ENCODE measurements at places on chromosomes 4 and X. TPM values are rescaled to one million over a fixed set of nuclear protein-coding genes. Genes with fewer than 3 reads are reported as not detected.

- no peak for DNase-seq
These were observed 56.2 kb upstream of the GPRIN3 start for GRCh38 chr4:89363786-89364185.

DNA sequence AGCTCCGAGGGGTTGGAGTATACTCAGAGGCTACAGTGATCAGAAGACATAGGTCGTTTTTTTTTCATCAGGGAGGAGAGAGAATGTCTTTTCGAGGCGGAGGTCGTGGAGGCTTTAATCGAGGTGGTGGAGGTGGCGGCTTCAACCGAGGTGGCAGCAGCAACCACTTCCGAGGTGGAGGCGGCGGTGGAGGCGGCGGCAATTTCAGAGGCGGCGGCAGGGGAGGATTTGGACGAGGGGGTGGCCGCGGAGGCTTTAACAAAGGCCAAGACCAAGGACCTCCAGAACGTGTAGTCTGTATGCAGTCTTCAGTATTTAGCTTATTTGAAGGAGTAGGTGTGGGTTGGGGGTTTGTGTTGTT, 500 bp downstream of the GAR1 start:
- no peak for DNase-seq

- no peak for DNase-seq
These were observed 287.4 kb downstream of the TECRL start for GRCh38 chr4:64121803-64122202.

Gene USP51
- 13.9 TPM for polyA plus RNA-seq

GRCh38 chr4:149031399-149031798, 589.2 kb upstream of the NR3C2 start:
- DNase-seq = no peak

DNA sequence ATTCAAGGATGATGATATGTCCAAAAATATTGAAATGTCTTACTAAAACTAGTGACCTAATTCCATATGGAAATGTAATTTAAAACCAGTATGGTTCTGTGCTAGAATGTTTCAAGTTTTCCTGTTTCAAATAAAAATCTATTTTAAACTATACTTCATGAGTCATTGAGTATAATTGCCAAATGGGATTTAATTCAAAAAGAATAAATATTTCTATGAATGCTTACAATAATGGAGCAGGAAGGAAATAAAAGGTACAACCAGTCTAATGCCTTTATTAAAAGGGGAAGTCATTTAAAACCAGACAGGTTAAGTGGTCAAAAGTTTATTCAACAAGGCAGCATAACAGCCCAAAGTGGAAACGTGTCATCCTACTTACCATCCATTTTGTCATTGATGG, 2347.1 kb downstream of the PCDH7 start:
- no peak for DNase-seq

- DNase-seq = no peak
These were observed 52.8 kb upstream of the PSAPL1 start for GRCh38 chr4:7487502-7487901.

Gene BST1
- polyA plus RNA-seq = 15.1 TPM

Gene TEC
- 5.5 TPM for polyA plus RNA-seq

DNA sequence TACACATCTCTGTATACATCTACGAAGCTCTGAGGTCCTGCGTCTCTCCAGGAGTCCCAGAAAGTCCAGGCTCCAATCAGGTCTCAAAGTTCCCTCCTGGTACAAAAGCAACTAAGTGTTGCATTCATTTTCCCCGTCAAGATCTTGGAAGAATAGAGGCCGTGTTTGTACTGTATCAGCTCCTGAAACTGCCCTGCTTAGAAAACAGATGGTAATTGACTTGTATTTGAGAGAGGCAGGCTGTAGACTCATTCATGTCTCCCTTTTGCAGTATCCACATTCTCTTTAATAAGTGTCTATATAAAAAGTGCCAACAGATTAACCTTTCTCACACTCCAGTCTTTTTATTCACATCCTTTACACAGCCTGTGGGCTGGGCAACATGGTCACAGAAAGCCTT, 91.7 kb downstream of the HPGD start:
- DNase-seq = no peak

Gene HAND2
- not detected for polyA plus RNA-seq

Gene KCNIP4
- polyA plus RNA-seq = 13.0 TPM

Gene TMSB15C
- polyA plus RNA-seq = 19.6 TPM

DNA sequence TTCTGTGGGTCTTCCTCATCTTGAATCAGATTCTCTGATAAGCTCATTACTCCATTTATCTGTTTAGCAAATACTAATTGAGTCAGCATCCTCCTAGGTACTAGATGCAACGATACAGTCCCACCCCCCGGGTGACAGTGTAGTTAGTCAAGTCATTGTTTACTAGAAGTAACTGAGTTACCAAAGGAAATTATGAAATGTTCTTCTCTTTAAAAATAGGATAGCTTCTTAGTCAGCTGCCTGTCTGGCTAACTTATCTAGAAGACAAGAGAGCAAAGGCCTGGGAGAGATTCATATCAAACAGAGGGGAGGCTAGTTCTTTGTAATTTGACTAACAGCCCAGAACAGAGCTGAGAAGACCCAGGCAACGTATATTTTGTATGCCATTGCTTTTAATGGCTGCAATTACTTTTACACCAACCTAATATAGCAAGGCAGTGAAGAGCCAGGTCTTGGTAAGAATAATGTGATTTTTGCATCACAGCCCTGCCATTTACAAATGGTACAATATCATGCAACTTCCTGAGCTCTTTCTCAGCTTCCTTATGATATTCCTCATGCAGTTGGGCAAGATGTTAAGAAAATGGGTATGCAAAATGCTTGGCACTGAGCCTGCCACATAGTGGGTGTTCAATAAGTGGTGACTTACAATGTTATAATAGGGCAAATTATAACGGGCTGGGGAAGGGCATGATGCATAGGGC, 149.9 kb downstream of the CHIC2 start:
- no peak for DNase-seq

DNA sequence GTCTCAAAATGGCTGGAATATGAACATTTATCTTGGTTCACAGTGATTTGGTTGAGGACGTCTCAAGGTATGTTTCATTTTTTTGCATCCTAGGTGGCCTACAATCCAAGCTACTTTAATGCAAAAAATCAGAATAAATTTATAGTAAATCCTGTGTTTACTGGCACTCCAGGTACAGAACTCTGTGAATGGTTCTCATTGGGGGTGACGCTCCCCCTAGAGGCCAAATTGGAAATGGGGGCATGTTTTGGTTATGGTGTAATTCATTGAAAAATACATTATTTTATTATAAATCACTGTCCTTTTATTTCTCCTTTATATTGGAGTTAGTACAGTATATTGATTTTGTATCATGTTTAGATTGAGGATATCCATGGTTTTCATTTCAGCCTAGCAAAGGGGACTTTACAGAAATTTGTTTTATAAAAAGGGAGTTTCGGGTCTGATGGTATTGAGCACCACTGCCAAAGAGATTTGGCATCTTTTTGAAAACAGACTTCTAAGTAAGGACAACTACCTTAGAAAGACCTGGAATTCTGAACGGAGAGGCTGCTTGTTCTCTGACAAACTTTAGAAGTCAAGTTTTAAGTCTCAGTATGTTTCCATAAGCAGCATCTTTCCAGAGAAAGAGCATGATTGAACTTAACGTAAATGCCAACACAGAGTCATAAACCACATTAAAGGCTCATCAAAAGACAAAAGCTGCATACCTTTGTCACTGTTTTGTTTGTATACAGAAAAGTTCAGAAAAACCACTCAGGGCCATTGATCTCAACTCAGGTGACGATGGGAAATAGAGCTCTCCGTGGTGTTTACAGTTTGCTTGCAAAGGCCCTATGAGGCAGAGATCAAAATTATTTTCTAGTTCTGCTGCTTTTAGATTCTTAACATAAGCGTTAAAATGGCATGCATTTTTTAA, 19.4 kb downstream of the MTM1 start:
- DNase-seq = peak; percentile 17

DNA sequence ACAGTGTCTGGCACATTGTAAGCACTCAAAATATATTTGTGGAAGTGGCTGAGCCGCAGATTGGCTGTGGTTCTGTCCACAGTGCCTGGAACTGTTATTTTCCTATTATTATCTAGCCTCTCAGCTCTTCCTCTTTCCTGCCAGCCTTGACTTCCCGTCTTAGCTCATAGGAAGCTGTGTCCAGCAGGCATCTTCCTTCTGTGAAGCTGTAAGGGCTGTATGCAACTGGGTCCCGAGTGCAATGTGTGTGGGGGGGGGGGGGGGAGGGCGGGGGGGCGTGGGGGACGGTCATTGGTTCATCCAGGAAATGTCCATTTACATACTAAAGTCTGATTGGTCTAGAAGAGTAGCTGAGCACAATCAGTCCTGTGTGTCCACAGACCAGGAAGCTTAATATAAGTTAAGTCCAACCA, 210.7 kb downstream of the PDGFRA start:
- DNase-seq = no peak

GRCh38 chrX:1909419-1910206, 294.8 kb downstream of the ASMT start:
- DNase-seq = no peak

Gene FHIP1A
- polyA plus RNA-seq = 6.7 TPM

- peak; percentile 70 for DNase-seq
These were observed at the start of gene PRDM5 for GRCh38 chr4:120922381-120923206. Gene PRDM5 (minus strand): TSS chr4:120922726. CDS start chr4:120922608, 118 bp downstream.

- DNase-seq = no peak
These were observed 10.3 kb downstream of the AFAP1 start for GRCh38 chr4:7929118-7929951.

- no peak for DNase-seq
These were observed 21.0 kb downstream of the MSX1 start for GRCh38 chr4:4880492-4880891.

DNA sequence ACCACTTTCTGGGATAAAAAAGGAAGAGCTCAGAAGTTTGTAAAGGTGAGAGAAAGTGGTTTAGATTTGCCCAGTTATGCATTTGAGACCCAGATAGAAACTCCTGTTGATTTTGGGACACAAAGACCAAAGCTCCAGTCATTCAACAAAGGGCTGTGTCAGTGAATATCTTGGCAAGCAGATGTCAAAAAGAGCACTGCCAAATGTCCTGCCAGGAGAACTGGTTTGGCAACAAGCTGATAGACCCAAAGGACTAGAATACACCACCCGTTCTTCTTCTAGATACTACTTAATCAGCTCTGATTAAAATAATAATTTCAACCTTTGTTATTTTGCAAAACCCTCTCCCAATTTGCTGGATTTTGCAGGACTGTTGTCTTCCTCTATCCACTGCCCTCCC, 121.4 kb downstream of the NHS start:
- DNase-seq = no peak

Gene PABPC1L2A
- polyA plus RNA-seq = not detected

- DNase-seq = no peak
These were observed 6.3 kb downstream of the MEPE start for GRCh38 chr4:87838890-87839591.

GRCh38 chrX:23383411-23383810, 48.8 kb downstream of the PTCHD1 start:
- DNase-seq = no peak

DNA sequence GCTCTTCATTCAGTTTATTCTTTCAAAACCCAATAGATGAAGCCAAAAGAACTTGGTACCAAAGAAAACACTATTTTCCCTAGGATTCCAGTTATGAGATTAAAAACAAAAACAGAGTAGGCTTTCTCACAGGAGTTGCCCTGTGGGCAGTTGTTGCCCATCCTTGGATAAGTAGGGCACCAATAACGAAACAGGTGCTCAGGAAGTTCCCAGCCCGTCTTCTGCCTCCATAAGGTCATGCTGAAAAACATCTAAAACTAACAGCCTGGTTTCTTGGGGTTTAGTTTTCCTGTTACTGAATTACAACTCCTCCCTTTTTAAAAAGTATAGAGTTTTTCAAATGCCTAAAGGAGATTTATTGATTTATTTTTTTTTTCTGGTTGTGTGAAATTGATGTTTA, 14.7 kb downstream of the TSPAN5 start:
- no peak for DNase-seq

DNA sequence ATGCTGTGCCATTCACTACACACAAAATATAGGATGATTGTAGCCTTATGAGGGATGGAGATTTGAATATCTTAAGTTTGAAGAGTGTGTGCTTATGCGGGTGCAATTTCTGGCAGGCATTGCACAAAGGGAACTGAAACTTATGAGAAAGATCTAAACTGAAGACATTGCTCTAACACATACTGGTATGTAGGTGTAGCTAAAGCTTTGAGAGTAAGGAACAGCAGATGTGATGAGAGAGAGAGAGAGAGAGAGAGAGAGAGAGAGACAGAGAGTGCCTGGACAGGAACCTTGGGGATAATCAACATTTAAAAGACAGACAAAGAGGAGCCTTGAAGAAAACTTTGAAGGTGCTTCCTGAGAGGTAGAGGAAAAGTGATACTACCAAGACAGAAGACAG, 379.7 kb downstream of the SPRY1 start:
- no peak for DNase-seq

Gene TACR3
- polyA plus RNA-seq = 2.6 TPM

GRCh38 chr4:71634364-71634763, 149.5 kb downstream of the GC start:
- no peak for DNase-seq

Gene ARAP2
- polyA plus RNA-seq = 8.7 TPM

Gene GAGE12G
- polyA plus RNA-seq = not detected

Gene FHDC1
- polyA plus RNA-seq = 4.6 TPM

Gene GLRA2
- polyA plus RNA-seq = 0.52 TPM

- DNase-seq = no peak
These were observed 53.3 kb upstream of the STIM2 start for GRCh38 chr4:26807330-26807729.

Gene PPP1R2C
- polyA plus RNA-seq = not detected

DNA sequence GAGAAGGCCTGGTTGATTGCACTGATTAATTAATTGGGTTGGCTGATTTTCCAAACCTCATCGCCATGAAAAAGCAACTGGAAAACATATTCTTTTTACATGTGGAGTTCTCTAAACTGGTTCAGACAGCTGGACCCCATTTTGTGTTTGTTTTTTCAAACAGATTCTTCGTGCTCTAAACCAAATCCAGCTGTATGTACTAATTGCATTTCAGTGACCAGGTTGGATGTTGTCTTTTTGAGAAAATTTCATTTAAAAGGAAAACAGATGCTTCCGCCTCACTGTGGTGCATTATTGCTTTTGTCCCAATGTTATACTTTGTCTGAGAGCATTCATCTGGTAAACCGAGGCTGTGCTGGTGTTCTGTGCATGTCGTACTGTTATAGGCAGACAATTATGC, 67.8 kb upstream of the LNX1 start:
- DNase-seq = no peak

DNA sequence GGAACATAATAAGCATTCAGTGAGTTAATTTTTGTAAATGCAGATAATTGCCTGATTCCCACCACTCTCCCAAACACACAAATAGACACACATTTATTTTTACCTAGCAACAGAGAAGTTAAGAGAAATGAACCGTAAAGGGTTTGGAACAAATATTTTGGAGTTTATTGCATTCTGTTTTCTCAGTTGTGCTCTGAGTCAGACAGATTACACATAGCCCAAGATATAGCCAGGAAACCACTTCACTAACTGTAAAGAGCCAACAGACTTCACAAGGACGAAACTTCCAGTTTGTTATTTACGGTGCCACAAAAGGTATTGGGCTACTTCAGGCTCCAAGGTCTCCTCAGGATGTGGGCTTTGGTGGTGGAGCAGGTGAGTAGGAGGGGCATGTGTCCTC, 217.0 kb downstream of the BMPR1B start:
- no peak for DNase-seq
